Stimulated activated CD8-positive, alpha-beta memory T cell treated with anti-CD3 and anti-CD28 coated beads, Interleukin-7, amount 100 ng/mL, for 1 hour (primary cell): ENCODE measurements at places on chromosomes 2 and 18.

- no peak for DNase-seq
These were observed 60.7 kb downstream of the SH3RF3 start for GRCh38 chr2:109189751-109190150.

DNA sequence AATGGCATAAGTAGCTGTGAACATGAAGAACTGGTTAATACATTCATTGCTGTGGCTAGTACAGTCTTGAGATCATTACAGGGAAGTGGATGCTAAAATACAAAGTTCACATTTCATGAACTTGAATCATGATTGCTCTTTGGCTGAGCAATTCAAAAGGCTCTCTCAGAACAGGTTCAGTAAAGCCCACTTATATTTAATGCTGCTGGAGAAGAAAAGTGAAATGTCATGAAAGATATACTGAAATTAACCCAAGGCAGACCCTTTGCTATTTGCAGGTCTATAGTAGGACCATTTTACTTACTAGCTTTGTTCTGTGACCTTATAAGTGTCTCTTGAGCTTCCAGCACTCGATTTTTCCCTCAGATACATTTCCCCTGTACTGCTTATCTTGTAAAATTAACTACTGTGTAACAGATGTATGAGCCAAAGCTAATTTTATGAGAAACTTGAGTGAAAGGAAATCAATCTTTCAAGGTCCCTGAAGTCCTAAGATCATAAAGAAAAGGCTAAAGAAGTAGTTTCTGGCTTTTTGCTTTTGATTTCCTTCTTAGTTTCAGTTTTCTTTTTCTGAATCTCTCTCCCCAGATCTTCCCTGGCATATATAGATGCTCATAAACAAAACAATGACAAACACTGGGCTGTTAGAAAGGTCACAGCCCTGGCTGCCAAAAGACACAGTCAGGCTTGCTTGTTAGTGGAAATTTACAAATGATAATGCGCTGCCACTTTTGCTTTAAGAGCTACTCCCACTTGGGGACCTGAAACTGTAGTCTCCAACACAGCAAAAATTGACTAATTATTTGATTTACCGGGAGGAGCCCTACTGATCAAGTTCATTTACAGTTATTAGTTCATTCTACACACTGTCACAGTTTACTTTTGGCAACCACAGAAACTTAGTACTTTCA, 132.7 kb upstream of the XPO1 start:
- DNase-seq: no peak

- DNase-seq: no peak
These were observed 690.4 kb upstream of the NRXN1 start for GRCh38 chr2:51722311-51722710.

GRCh38 chr2:237885931-237886684, 26.7 kb downstream of the RAMP1 start:
- DNase-seq: no peak

DNA sequence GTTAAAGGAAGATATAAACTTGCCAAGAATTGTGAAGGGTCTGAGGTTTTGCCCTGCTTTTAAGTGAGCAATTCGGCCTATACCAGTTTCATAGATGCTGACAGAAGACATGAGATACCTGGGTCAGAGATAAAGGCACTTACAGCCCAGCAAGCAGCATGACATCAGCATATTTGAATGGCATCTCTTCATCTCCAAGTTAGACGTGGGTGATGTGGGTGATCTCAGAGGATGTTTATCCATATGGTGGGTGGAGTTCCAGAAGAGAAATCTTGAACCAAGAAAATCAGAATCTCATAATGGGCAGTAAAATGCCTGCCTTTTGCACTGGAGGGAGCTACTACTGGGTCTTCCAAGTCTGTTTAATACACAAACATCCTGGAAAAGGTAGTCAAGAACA, 44.7 kb downstream of the GYPC start:
- no peak for DNase-seq

DNA sequence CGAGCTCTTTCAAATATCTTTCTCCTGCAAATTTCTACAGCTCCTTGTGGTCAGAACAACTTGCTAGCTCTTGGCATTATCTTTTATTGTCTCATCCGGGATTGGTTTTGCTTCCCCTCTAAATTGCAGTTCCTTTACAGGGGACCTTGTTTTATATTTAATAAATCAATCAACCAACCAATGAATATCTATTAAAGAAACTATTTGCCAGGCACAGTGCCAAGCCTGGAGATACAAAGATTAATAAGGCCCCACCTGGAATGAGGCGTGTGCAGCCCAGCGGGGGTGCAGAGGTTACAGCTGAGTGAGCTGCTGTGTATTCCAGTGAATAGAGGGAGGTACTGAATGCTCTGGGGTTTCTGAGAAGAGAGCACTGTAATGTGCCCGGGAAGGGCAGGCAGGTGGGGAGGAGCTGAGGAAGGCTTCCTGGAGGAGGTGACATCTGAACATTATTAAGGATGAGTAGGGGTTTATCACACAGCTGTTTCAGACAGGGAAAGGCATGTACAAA, 51.8 kb downstream of the LIPG start:
- DNase-seq: no peak

DNA sequence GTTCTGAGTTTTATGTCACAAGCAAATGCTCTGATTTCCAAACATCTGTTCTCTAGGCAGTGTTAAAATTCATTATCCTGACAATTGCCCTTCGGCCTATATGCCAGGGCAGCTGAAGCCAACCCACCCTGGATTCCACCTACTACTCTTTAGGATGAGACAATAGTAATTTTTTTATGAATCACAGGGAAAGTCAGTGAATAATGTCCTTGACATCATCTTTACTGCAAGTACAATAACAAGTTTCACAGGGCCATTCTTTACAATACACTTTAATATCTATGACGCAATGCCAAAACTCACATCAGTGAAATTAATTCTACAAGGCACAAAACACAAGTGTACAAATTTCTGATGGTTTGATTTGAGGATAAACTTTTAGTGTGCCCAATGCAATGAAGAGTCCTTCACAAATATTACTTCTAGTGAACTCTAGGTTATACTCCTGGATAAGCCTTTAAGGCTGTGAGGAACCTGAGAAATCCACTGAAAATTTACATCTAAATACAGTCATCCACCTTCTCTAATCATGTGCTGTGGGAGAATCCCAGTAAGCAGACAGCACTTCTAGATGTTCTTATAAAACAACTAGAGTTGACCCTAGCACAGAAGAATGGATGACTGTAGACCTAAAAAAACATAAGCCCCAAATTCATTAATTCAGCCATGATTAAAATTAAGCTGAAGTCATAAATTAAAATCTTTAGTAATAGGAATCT, 77.3 kb upstream of the CTLA4 start:
- DNase-seq: no peak

DNA sequence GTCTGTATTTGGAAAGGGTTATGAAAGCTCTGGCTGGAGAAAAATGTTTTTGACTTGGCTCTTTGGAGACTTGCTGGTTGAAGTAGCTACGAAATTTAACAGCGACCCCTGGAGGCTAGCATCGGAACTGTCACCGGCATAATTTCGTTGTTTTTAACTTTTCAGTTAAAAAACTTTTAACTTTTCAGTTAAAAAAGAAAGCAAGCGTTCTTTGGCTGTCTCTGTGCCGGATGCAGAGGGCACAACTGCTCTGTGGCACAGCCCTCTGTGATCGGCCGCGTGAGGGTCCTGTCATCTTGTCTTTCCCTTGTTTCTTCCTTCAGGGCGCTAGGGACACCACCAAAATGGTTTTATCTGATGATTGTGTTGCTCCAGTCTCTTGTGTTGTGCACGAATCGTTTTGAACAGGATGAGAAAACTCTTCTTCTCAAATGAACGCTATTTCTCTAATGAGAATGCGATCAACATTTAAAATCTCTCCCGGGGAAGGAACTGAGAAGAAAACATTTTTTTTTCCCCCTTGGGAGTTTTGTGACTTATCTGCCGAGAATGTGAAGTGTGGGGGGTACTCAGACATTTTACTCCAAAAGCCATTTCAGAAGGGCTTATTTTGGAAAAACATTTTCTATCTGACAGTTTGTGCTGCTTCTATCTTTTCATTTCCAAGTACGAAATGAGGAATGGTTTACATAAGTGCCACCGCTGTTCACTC, 57.1 kb downstream of the ADCYAP1 start:
- peak; percentile 23 for DNase-seq

- DNase-seq: no peak
These were observed 81.5 kb downstream of the DYSF start for GRCh38 chr2:71534826-71535225.

DNA sequence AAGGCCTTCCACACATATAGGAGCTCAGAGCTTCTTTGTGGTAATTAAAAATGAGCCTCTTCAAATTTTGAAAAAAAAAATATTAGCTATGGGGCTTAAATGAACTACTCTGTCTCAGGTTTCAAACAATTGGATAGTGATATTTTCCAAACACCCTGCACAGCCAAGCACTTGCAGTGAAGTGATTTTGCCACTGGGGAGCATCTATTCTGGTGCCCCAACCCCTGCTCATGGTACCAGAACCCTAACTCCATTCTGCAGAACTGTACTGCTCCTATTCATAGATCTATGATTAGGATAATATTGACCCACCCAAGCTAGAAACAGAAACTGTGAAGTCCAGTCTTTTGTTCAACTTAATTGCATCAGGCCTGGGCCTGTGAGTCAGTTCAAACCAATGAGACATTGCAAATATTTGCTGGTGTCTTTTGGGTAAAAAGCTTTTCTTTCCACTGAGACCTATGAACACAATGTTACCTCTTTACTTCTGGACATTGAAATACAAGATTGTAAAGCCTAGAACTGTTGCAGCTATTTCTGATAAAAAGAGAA, 324.0 kb downstream of the GALNT13 start:
- no peak for DNase-seq

- DNase-seq: no peak
These were observed 326.2 kb downstream of the SETBP1 start for GRCh38 chr18:45006934-45007333.

- no peak for DNase-seq
These were observed 98.2 kb upstream of the TTC39C start for GRCh38 chr18:23916338-23916737.

DNA sequence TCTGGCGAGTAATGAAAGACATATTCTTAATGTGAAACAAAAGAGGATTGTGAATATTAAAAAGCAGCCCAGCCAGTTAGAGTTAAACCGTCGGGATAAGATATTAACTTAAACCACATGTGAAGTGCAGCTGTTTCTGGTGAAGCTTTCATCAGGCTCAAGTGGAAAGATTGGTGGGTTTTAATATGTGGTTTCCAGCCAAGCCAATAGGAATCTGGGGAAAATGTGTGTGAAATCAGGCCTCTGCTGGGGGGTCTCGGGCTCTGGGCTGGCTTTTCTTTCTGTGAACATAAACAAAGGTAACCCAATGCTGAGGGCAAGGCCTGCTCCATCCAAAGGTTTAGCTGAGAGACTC, 279.6 kb downstream of the SLC4A3 start:
- DNase-seq: no peak
